ENCODE measurements at places on chromosomes 3 and 15. TPM values are rescaled to one million over a fixed set of nuclear protein-coding genes. Genes with fewer than 3 reads are reported as not detected.

The ATP10A gene
- 2.5 TPM for total RNA-seq

The DGKG gene
- 2.5 TPM for total RNA-seq

The CPN2 gene
- not detected for total RNA-seq

The P3H2 gene
- 2.6 TPM for total RNA-seq

The SPINK8 gene
- total RNA-seq: not detected

The GOLIM4 gene
- total RNA-seq: 77.0 TPM

The GAP43 gene
- 6.1 TPM for total RNA-seq

The NAA50 gene
- 149 TPM for total RNA-seq

The GOLGA8J gene
- total RNA-seq: 0.09 TPM

The GNAT1 gene
- not detected for total RNA-seq

The CCDC71 gene
- 19.5 TPM for total RNA-seq

The NPAP1 gene
- total RNA-seq: under 0.01 TPM

The CELF6 gene
- 0.26 TPM for total RNA-seq

The SPATA12 gene
- not detected for total RNA-seq

The CCR4 gene
- total RNA-seq: not detected

The SUSD5 gene
- 5.7 TPM for total RNA-seq

The PPARG gene
- total RNA-seq: 25.3 TPM

The AMIGO3 gene
- total RNA-seq: under 0.01 TPM

The SEMA6D gene
- 4.9 TPM for total RNA-seq

The FETUB gene
- total RNA-seq: not detected

The EPHA3 gene
- total RNA-seq: 0.16 TPM

The UROC1 gene
- not detected for total RNA-seq

The DUOXA2 gene
- total RNA-seq: not detected

The SCAANT1 gene
- total RNA-seq: not detected

All from bronchial smooth muscle cell (primary cell).